Tibial artery (tissue), 4 donors: ENCODE measurements at places on chromosomes 16 and 17.

DNA sequence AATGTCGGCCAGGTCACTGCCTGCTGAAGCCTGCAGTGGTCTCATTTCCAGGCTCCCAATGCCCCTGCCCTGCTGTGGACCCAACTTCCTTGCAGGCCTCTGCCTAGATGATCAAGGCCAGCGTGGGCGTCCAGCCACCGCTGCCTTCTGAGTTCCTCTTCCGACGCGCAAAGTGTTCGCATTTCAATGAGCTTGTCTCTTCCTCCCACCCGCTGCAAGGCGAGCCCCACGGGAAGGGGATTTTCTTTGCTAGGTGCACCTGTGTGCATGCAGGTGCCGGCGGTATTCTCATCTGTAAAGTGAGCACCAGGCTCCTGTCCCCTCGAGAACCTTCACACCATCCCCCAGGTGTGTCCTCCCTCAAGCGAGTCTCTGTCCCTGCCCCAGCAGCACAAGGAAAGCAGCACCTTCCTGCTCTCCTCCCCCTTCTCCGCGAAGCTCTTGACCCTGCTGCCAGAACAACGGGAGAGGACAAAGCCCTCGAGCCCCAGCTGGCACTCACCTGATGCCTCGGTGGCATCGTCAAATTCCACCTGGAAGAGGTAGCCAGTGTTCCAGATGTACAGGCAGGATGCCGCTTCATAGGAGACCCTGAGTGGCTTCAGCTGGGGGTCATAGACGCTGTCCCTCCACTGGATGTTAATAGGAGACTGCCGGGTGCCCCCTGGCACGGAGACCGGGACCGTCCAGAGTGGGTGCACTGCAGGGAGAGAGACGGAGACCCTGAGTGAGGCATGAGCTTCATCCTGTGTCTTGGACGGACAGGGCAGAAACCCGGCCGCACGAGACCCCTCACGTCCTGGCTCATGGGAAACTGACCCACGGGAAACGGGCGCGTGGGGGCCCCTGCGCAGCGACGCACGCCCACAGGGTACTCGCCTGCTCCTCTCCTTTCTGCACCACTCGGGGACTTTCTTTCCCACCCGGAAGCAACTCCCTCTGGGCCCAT lies 9.8 kb downstream of the CA5A start:
- H3K36me3 ChIP-seq, result no peaks in the 10 kb centered on the region
- H3K27ac ChIP-seq, result no peak overlapping the region
- peaks cover 18% of the 10 kb centered on the region for H3K4me1 ChIP-seq
- peaks cover 17% of the 10 kb centered on the region for H3K27me3 ChIP-seq
- DNase-seq, result no peak

GRCh38 chr17:42681976-42682721 lies at the start of gene CNTNAP1:
Gene CNTNAP1, plus strand, starts transcription at chr17:42682531. Its CDS starts 299 bp downstream, at chr17:42682830.
- peak; percentile 60 for DNase-seq
- no peaks in the 10 kb centered on the region for H3K27me3 ChIP-seq
- peak within 1 kb of the TSS; percentile 48 for H3K4me3 ChIP-seq
- H3K27ac ChIP-seq, result peak within 1 kb of the TSS; percentile 41

DNA sequence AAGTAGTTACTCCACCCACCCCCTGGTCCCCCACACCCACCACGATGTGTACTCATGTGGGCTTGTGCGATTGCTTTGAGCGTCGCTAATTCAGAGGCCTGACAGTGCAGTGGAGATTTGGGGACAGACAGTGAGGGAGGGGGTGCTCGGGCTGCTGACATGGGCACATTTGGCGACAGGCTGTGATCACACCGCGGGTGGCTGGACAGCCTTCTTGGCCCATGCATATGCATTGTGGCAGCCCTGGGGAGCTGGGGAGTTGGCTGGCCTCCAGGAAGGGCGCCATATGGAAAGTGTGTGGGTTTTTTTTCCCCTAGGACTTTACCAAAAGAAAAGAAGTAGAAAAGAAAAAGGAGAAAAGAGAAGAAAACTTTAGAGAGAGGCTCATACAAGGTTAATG lies 275.5 kb upstream of the N4BP1 start:
- H3K27me3 ChIP-seq, result peaks cover 3% of the 10 kb centered on the region
- H3K4me1 ChIP-seq, result no peaks in the 10 kb centered on the region
- DNase-seq, result no peak
- no peak overlapping the region for H3K27ac ChIP-seq
- H3K4me3 ChIP-seq, result no peak overlapping the region
- H3K36me3 ChIP-seq, result no peaks in the 10 kb centered on the region

DNA sequence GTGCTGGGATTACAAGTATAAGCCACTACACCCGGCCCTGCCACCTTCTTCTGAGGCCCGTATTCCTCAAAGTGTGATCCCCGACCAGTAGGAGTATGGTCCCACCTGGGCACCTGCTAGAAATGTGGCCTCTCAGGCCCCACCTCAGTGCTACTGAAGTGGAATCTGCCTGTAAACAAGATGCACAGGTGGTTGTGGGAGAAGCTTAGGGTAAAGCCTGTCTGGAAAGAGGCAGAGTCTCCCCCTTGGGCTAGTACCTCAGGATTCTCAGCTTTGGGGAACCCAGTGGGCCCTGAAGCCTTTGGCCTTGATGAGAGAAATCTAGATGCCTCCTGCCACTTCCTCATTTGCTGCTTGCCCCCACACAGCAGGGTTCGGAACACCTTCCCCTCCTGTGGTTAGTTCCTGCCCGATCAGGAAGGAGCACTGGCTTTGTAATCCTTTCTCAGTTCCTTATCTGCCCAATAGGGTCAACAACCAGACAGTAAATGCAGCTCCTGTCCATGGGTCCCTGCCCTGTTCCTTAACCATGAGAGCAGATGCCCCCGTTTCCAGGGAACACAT lies 25.2 kb downstream of the TK2 start:
- H3K27me3 ChIP-seq, result no peaks in the 10 kb centered on the region
- DNase-seq, result no peak
- peak overlapping the region; percentile 11 for H3K27ac ChIP-seq
- no peak overlapping the region for H3K4me3 ChIP-seq
- peaks cover 84% of the 10 kb centered on the region for H3K36me3 ChIP-seq
- no peaks in the 10 kb centered on the region for H3K4me1 ChIP-seq

DNA sequence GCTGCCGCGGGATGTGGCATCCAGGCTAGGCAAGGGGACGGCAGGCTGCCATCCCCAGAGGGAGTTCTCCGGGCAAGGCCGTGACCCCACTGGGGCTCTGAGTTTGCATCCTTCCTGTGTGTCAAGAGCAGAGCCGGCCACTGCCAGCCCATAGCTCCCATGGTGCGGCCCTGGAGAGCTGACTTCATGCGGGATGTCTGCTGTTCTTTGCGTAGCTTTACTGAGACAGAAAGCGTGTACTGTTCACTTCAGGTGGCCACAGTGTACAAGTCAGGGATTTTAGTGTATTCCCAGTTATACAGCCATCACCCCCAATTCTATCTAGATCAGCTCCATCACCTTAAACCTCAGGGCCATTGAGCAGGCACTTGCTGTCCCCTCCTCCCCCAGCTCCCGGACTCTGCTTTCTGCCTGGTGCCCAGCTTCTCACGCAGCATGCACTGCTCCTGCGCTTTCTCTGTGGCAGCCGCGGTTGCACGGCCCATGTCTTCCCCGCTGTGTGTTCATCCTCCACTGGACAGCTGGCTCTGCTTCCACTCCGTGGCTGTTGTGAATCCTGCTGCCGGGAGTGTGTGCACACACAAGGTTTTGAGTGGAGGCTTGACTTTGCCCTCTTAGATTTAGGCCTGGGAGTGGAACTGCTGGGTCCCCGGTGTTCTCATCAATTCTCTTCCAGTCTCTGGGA lies 71.2 kb downstream of the KLHDC4 start:
- no peak overlapping the region for H3K27ac ChIP-seq
- no peak overlapping the region for H3K4me3 ChIP-seq

DNA sequence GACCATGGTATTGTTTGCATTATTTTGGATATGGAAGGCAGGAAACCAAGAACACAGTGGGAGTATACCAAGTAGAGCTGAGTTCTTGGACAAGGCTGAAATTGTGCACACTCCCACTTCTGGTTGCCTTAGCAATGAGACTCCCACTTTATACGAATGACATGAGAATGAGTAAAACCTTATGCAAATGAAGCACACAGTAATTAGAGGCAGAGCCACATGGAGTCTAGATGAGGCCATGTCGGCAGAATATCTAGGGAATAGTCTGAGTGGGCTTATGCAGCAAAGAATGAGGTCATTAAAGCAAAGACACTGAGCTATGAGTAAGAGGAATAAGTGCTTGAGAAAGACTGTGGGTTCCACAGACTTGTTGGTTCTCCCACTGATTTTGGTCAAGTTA lies 178.7 kb downstream of the GRIN2A start:
- no peak for DNase-seq
- no peaks in the 10 kb centered on the region for H3K4me1 ChIP-seq
- H3K27me3 ChIP-seq, result no peaks in the 10 kb centered on the region
- H3K36me3 ChIP-seq, result no peaks in the 10 kb centered on the region
- no peak overlapping the region for H3K4me3 ChIP-seq

GRCh38 chr17:37490022-37490587 lies 414 bp downstream of the DUSP14 start:
- H3K4me3 ChIP-seq, result peak overlapping the region; percentile 92
- H3K4me1 ChIP-seq, result no peaks in the 10 kb centered on the region
- peak; percentile 53 for DNase-seq
- H3K36me3 ChIP-seq, result no peaks in the 10 kb centered on the region
- peak overlapping the region; percentile 88 for H3K27ac ChIP-seq
- no peaks in the 10 kb centered on the region for H3K27me3 ChIP-seq

DNA sequence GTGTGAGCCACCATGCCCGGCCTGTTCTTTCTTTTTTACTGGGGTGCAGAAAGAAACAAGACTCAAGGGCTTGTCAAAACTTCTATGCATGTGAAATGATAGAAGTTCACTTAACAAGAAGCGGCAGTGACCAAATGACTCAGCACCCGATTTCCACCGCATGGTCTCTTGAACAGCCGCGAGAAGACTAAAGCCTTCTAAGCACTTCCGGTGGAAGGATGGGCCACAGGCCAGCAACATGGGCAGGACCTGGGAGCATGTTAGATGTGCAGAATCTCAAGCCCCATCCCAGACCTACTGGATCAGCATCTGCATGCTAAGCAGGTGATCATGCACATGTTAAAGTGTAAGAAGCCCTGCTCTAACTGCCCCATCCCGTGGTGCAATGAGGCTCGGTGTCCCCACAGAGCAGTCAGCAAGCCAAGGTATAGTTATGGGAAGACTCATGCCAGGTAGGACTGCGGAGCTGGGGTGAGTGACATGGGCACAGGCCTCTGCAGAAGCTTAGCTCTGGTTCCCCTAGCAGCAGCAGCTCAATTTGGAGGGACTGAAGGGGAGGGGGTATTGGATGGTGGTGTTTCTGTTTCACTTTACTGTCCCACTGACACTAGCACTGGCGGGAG lies 88.5 kb upstream of the HNF1B start:
- H3K27ac ChIP-seq, result no peak overlapping the region
- H3K27me3 ChIP-seq, result peaks cover 17% of the 10 kb centered on the region
- no peaks in the 10 kb centered on the region for H3K4me1 ChIP-seq
- H3K4me3 ChIP-seq, result no peak overlapping the region

- no peak for DNase-seq
- H3K36me3 ChIP-seq, result no peaks in the 10 kb centered on the region
- peaks cover 98% of the 10 kb centered on the region for H3K4me1 ChIP-seq
- no peak overlapping the region for H3K4me3 ChIP-seq
- H3K27ac ChIP-seq, result no peak overlapping the region
- no peaks in the 10 kb centered on the region for H3K27me3 ChIP-seq
These were observed 9.2 kb downstream of the PAFAH1B1 start for GRCh38 chr17:2602597-2603017.

DNA sequence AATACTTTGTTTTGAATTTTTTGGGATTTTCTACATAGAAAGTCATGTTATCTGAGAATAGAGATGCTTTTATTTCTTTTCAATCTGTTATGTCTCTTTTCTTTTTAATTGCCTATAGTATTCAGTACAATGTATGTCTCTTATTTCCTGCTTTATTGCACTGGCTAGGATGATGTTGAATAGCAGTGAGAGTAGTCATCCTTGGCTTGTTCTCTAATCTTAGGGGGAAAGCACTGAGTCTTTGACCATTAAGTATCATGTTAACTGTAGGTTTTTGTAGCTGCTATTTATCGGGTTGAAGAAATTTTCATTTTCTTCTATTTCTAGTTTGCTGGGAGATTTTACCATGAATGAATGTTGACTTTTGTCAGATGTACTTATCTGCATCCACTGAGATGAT lies 10.0 kb upstream of the ABCA3 start:
- H3K36me3 ChIP-seq, result no peaks in the 10 kb centered on the region
- H3K4me3 ChIP-seq, result no peak overlapping the region
- H3K27me3 ChIP-seq, result no peaks in the 10 kb centered on the region

DNA sequence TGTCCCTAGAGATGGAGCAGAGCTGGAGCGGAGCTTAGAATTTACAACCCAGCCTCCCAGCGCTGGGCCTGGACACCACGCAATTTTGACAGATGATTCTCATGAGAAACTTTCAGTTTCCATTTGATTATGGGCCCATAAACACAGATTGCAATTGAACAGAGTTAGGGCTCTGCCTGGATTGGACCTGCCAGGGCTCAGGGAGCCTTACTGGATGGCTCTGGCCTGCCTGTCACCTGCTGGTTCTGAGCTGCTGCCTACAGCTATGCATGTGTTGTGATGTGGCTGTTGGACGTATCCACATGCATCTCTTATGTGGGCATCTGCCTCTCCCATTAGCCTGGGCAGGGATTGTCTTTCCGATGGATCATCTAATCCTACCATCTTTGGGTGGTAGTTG lies 73.4 kb upstream of the SDK2 start:
- H3K27me3 ChIP-seq, result peaks cover 57% of the 10 kb centered on the region
- no peak overlapping the region for H3K27ac ChIP-seq

- H3K4me1 ChIP-seq, result peaks cover 18% of the 10 kb centered on the region
- H3K4me3 ChIP-seq, result no peak overlapping the region
- H3K36me3 ChIP-seq, result no peaks in the 10 kb centered on the region
- no peaks in the 10 kb centered on the region for H3K27me3 ChIP-seq
These were observed 1.0 kb downstream of the MYLK3 start for GRCh38 chr16:46746821-46747776.

GRCh38 chr16:54026456-54026855 lies 260.1 kb downstream of the IRX3 start:
- H3K4me3 ChIP-seq, result no peak overlapping the region
- no peaks in the 10 kb centered on the region for H3K4me1 ChIP-seq
- H3K27me3 ChIP-seq, result no peaks in the 10 kb centered on the region
- H3K36me3 ChIP-seq, result no peaks in the 10 kb centered on the region
- no peak for DNase-seq
